ENCODE measurements at places on chromosomes 2 and 18.

DNA sequence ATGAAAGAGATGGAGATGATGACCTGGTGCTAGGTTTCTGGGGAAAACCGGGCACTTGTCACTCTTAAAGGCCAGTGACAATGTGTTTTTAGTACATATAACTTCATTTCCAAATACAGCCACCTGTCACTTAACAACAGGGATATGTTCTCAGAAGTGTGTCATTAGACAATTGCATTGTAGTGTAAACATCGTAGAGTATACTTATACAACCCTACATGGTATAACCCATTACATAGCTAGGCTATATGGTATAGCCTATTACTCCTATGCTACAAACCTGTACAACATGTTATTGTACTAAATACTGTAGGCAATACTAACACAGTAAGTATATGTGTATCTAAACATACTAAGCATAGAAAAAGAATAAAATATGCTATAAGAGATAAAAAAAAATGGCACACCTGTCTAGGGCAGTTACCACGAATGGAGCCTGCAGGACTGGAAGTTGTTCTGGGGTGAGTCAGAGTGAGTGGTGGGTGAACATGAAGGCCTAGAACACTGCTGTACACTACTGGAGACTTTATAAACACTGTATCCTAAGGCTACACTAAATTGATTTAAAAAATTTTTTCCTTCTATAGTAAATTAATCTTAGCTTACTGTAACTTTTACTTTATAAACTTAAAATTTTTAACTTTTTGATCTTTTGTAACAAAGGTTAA lies 123.2 kb downstream of the THADA start:
- no peak for DNase-seq

DNA sequence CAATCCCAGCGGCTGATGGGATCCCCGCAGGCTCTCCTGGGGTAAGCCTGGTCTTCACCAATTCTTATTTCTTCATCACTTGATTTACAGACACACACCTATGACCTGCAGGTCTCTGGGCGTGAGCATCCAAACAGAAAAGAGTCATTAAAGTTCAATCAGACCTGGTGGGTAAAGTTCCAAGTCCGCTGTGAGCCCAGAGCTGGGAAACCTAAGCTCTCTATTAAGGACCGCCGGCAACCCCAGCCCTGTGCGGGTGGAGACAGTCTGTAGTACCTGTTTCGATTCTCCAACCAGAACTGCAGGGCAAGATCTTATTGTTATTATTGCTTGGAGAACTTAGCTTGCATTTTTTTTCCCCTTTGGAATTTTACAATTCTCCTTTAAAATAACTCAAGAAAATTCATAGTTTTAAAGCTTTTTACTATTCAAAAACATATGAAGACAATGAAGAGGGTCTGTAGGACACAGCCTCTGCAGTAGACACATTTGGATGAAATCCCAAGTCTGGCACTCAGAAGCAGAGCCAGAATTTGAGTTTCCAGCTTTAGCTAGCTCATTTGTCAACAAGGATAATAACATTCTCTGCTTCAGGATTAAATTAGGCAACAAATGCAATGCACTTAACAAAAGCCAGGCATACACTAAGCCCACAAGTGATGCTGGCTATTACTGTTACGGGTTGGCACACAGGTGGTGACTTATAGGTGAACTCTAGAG lies 376.4 kb downstream of the INSIG2 start:
- no peak for DNase-seq

- DNase-seq, result no peak
These were observed 7.1 kb upstream of the STAMBP start for GRCh38 chr2:73821669-73822068.

DNA sequence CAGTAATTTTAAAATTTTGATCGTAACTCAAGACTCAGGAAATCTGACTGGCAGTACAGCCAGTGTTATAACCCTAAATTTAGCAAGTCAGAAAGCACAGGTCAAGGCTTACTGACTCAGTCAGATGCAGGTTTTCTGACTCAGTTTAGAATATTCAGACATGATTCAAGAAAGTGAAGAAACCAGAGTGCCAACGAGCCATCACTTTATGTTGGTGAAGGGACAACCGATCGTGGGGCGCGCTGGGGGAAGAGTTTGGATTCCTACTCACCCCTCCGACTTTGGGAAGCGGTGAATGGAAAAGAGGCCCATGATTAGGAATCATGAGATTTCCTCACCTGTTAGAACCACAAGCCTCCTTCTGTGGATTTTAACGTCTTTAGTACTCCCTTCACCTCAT lies 998 bp downstream of the RNF149 start:
- peak; percentile 14 for DNase-seq

DNA sequence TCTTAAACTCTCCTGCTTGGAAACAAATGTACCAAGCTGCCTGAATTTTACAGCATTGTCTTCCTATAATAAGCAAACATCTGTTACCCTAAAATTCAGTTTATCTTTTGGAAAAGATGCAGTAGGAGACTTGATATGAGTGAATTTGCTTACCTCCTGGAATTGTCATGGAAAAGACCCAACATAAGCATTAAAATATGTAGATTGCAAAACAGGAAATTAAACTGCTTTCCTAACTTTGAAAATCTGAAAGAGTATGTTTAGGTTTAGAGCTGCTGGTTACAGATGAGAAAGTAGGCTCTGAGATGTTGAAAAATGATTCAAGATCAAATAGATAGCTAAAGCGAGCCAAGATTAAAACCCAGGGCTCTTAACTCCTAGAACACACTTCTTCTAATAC lies 316.5 kb downstream of the SOX11 start:
- no peak for DNase-seq

- DNase-seq, result no peak
These were observed 1038.6 kb downstream of the CBLN2 start for GRCh38 chr18:71505526-71505925.
